Endothelial cell of umbilical vein (primary cell): ENCODE measurements at places on chromosomes 16 and 17. TPM values are rescaled to one million over a fixed set of nuclear protein-coding genes. Genes with fewer than 3 reads are reported as not detected.

DNA sequence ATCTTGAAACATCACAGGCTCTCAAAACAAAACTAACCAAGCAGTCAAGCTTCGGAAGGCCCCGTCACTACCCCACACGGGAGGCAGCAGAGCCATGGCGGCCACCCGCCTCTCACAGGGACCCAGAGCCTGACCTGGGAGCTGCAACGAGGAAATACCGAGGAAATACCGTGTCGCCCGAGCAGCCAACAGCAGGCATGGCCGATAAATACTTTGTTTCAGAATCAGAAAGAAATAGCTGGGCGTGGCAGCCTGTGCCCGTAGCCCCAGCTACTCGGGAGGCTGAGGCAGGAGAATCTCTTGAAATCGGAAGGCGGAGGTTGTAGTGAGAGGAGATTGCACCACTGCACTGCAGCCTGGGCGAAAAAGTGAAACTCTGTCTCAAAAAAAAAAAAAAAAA is 6.9 kb downstream of the LMF1 start:
- no peaks in the 10 kb centered on the region for H3K27me3 ChIP-seq
- H3K4me1 ChIP-seq: peaks cover 11% of the 10 kb centered on the region
- no peak overlapping the region for H3K27ac ChIP-seq
- no peak overlapping the region for H3K4me3 ChIP-seq
- no peaks in the 10 kb centered on the region for H3K36me3 ChIP-seq
- peak; percentile 43 for DNase-seq

DNA sequence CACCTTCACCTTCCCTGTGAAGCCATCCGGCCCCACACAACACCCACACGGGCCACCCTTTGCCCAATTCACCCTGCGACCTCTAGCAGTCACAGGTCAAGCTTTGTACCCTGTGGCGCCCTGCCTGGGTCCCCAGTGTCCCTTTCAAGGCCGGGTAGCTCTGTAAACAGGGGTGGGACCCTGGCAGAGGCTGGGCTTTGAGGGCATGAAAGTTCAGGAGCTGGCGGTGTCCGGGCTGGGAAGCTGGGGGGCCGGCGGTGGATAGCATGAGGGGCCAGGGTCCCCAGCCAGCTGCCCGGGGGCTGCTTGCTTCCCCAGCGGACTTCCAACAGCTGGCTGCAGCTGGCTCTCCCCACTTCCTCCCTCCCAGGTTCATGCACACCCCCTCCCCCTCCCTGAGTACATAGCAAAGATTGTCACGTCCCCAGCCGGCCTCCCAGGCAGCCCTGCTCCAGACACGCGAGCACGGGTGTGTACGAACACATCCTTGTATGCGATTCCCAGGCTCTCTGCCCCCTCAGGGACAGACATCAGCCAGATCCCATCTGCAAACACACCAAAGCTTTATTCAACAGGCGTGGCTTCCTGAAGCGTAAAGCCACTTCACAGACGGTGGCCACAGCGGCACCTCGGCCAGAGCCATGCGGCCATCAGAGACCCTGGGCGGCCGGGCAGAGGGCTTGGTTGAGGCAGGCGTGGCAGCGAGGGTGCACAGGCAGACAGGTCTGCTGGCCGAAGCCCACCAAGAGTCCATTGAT is 8.2 kb downstream of the NTHL1 start:
- no peak overlapping the region for H3K4me3 ChIP-seq
- H3K27ac ChIP-seq: no peak overlapping the region
- DNase-seq: no peak
- peaks cover 30% of the 10 kb centered on the region for H3K4me1 ChIP-seq

- peak within 1 kb of the TSS; percentile 90 for H3K4me3 ChIP-seq
- peaks cover 11% of the 10 kb centered on the region for H3K36me3 ChIP-seq
- peaks cover 21% of the 10 kb centered on the region for H3K4me1 ChIP-seq
- H3K27me3 ChIP-seq: no peaks in the 10 kb centered on the region
- H3K27ac ChIP-seq: peak within 1 kb of the TSS; percentile 96
- DNase-seq: peak; percentile 100
Observed at GRCh38 chr16:30657866-30658730, at the start of gene FBRS. Gene FBRS (plus strand): TSS chr16:30658431. CDS start chr16:30659519, 1,088 bp downstream.

DNA sequence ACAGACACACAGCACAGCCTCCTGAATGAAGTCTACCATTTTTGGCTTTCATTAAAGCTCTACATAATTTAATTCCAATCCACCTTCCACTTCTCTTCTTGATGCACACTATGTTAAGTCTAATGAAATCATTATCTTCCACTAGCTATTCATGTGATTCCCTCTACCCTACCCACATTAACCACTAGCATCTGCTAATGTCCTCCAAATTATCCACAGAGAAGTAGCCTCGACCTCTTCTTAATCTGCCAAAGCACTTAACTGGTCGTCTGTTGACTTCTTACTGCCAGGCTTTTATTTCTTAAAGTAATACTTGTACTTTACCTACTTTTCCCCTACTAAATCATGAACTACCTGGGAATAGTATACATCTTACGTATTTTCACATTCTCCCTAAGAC is 91.8 kb downstream of the NCOR1 start:
- no peak overlapping the region for H3K27ac ChIP-seq
- no peaks in the 10 kb centered on the region for H3K27me3 ChIP-seq
- no peak for DNase-seq
- H3K4me3 ChIP-seq: no peak overlapping the region
- H3K36me3 ChIP-seq: peaks cover 3% of the 10 kb centered on the region

The LLGL2 gene
- 5.4 and 5.8 TPM in 2 replicates for total RNA-seq

- H3K4me3 ChIP-seq: no peak overlapping the region
- no peaks in the 10 kb centered on the region for H3K27me3 ChIP-seq
- no peak overlapping the region for H3K27ac ChIP-seq
- no peaks in the 10 kb centered on the region for H3K4me1 ChIP-seq
Observed at GRCh38 chr17:19565817-19566575, 32.3 kb downstream of the SLC47A1 start.

GRCh38 chr17:60599220-60599619 is 773 bp upstream of the PPM1D start:
- peaks cover 10% of the 10 kb centered on the region for H3K4me1 ChIP-seq
- H3K27me3 ChIP-seq: no peaks in the 10 kb centered on the region
- no peaks in the 10 kb centered on the region for H3K36me3 ChIP-seq
- peak overlapping the region; percentile 95 for H3K27ac ChIP-seq
- DNase-seq: no peak

The PIRT gene
- not detected in 2 replicates for total RNA-seq

The TVP23A gene
- not detected in 2 replicates for total RNA-seq

GRCh38 chr17:34598161-34598776 is 18.9 kb downstream of the TMEM132E start:
- no peaks in the 10 kb centered on the region for H3K4me1 ChIP-seq
- no peaks in the 10 kb centered on the region for H3K36me3 ChIP-seq
- no peak for DNase-seq
- H3K4me3 ChIP-seq: no peak overlapping the region
- H3K27me3 ChIP-seq: no peaks in the 10 kb centered on the region

The CACNG5 gene
- not detected in 2 replicates for total RNA-seq

The NOXO1 gene
- total RNA-seq: 0.60 TPM in 1 of 2 replicates, not detected in the other

- H3K36me3 ChIP-seq: no peaks in the 10 kb centered on the region
- no peak for DNase-seq
- no peak overlapping the region for H3K4me3 ChIP-seq
- peaks cover 18% of the 10 kb centered on the region for H3K27me3 ChIP-seq
- no peaks in the 10 kb centered on the region for H3K4me1 ChIP-seq
Observed at GRCh38 chr17:65374966-65375365, 186.5 kb downstream of the AXIN2 start.

- no peak overlapping the region for H3K27ac ChIP-seq
- H3K4me3 ChIP-seq: no peak overlapping the region
- DNase-seq: no peak
- no peaks in the 10 kb centered on the region for H3K4me1 ChIP-seq
Observed at GRCh38 chr16:51067352-51067751, 83.7 kb downstream of the SALL1 start.

The GGA2 gene
- 67.5 and 73.1 TPM in 2 replicates for total RNA-seq

GRCh38 chr16:17668386-17668785 is 197.6 kb upstream of the XYLT1 start:
- H3K4me1 ChIP-seq: no peaks in the 10 kb centered on the region
- H3K36me3 ChIP-seq: no peaks in the 10 kb centered on the region
- no peak overlapping the region for H3K4me3 ChIP-seq
- no peaks in the 10 kb centered on the region for H3K27me3 ChIP-seq

The LYRM9 gene
- 3.1 and 4.0 TPM in 2 replicates for total RNA-seq

DNA sequence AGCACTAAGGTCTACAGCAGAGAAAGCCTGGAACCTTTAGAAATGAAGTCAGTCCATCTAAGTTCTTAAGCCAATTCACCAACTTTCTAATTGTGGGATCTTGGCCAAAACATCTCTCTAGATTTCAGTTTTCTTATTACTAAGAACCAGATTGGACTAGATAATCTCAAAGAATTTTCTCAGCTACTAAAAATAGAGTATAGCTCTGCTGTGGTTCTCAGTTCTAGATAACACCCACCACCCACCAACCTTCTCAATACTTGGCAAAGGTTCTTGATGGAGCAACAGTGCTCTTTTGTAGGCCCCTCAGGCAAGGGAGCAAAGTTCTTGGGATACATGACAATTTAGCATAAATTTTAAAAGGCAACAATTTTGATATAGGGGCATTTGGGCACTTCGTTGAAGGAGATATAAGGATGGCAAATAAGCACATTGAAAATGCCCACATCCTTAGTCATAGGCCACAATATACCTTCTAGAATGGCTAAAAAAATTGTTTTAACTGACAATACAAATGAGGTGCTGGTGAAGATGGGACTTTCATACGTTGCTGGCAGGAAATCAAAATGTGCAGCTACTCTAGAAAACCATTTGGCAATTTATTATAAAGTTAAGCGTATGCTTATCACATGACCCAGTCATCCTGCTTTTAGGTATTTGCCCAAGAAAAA is 74.4 kb upstream of the TMEM132E start:
- DNase-seq: no peak
- no peaks in the 10 kb centered on the region for H3K36me3 ChIP-seq
- H3K27me3 ChIP-seq: no peaks in the 10 kb centered on the region
- no peak overlapping the region for H3K27ac ChIP-seq

The WDR81 gene
- 16.5 and 17.3 TPM in 2 replicates for total RNA-seq

The PITPNC1 gene
- total RNA-seq: 9.6 and 10.5 TPM in 2 replicates

- peaks cover 14% of the 10 kb centered on the region for H3K4me1 ChIP-seq
- H3K36me3 ChIP-seq: no peaks in the 10 kb centered on the region
- no peak overlapping the region for H3K4me3 ChIP-seq
- DNase-seq: no peak
Observed at GRCh38 chr17:7552621-7553051, 3.8 kb downstream of the TNFSF12 start.

- no peak overlapping the region for H3K4me3 ChIP-seq
- H3K36me3 ChIP-seq: peaks cover 3% of the 10 kb centered on the region
- peak; percentile 17 for DNase-seq
- peaks cover 7% of the 10 kb centered on the region for H3K4me1 ChIP-seq
- no peaks in the 10 kb centered on the region for H3K27me3 ChIP-seq
Observed at GRCh38 chr17:37450112-37450511, 39.6 kb upstream of the DUSP14 start.
